ENCODE measurements at places on chromosomes 4 and X. TPM values are rescaled to one million over a fixed set of nuclear protein-coding genes. Genes with fewer than 3 reads are reported as not detected.
A peak's percentile ranks its signal among the peaks of the same experiment; 100 is the strongest.

SRP72 gene
- 104 TPM for total RNA-seq

KLF8 gene
- 3.4 TPM for total RNA-seq

SOWAHD gene
- total RNA-seq: not detected

GRCh38 chr4:4270529-4270928, 19.4 kb downstream of the LYAR start:
- no peak for DNase-seq

GRCh38 chr4:142291299-142292050, 554.6 kb downstream of the INPP4B start:
- no peak for DNase-seq

DNA sequence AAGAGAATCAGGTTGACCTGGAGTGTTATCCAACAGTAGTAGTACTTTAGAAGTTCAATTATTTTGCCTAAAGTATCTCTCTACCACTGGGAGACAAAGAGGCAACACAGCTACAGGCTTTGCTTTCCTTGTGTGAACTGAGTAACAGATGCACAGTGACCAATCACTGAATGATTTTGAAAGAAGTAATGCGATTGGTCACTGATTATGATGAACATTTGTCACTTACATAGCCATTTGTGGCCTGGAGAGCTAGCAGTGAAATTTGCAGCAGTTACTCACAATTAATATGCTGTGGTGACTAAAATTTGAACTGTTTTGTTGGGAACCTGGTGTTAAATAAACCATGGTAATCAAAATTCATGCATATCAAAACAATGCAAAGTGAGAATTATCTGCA, 508.7 kb upstream of the DIPK2B start:
- peak; percentile 75 for DNase-seq

NKX3-2 gene
- 0.96 TPM for total RNA-seq

EDA2R gene
- 0.72 TPM for total RNA-seq

DNA sequence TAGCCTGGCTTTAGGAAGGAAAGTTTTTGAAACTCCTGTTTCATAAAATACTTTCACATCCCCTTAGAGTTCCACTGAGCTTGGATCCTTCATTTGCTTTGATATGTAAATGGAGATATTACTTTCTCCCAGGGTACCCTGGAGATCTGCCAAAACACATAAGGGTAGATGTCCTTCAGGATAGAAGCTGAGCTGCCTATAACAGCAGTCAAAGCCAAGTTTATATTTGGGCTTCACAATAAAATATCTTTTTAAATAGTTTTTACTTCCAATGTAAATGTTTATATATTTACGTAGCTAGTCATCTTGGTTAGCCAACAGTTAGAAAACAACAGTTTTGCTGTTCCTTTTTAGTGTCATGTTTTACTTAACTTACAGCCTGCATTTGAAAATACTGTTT, 742.3 kb upstream of the POU3F4 start:
- DNase-seq: no peak

DGKK gene
- not detected for total RNA-seq

SSX1 gene
- 2.0 TPM for total RNA-seq

GRCh38 chr4:2756691-2757350, 685 bp upstream of the TNIP2 start:
- no peak for DNase-seq

P2RY4 gene
- total RNA-seq: not detected

GRCh38 chrX:155270969-155271368, 6.7 kb upstream of the RAB39B start:
- no peak for DNase-seq

DNA sequence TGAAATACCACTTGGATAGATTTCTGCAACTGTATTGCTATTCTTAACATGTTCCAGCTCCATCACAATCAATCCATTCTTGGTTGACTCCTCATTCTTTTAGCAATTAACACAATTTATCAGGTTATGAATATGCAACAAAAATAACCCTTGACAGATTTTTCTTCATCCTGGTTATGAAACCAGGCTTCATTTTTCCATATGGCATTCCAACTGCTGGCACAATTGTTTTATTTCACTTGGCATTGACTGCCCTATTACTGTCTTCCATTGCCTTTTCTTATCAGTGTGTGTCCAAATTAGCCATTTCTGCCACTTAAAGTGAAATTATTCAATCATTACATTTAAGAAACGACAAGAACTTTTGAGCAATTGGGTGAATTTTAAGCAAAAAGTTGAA, 388.8 kb upstream of the EPHA5 start:
- DNase-seq: no peak

- DNase-seq: no peak
Observed at GRCh38 chr4:114601304-114602052, 2.9 kb downstream of the UGT8 start.

GRCh38 chr4:8589823-8590545, 2.6 kb upstream of the CPZ start:
- no peak for DNase-seq

DUSP21 gene
- total RNA-seq: not detected

GRCh38 chr4:98864560-98864959, 64.4 kb downstream of the EIF4E start:
- DNase-seq: no peak

SERPINA7 gene
- not detected for total RNA-seq
